Esophagus squamous epithelium (tissue), 5 donors: ENCODE measurements at places on chromosomes 4 and X.

DNA sequence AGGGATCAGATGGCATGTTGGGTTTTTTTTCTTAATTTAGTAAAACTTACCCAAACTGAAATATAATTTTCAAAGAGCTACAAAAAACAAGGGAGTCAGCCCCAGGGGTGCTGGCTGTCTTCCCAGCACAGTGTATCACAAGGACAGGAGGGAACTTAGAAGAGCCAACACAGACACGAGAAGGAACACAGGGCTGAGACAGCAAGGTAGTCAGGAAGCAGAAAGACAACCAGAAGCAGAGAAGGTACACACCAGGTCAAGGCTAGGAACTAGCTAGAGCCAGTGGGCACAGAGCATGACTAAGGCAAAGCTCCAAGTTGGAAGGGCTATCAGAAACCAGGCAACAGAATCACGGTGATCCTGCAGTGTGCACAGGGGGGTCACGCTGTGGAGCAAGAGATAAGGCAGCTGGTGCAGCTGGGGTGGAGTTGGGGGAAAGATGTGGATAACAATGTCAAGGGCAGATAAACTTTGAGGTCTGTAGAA lies 168.7 kb downstream of the NR3C2 start:
- no peak for DNase-seq

- DNase-seq, result no peak
Observed at GRCh38 chr4:81913427-81913879, 441.7 kb upstream of the RASGEF1B start.

DNA sequence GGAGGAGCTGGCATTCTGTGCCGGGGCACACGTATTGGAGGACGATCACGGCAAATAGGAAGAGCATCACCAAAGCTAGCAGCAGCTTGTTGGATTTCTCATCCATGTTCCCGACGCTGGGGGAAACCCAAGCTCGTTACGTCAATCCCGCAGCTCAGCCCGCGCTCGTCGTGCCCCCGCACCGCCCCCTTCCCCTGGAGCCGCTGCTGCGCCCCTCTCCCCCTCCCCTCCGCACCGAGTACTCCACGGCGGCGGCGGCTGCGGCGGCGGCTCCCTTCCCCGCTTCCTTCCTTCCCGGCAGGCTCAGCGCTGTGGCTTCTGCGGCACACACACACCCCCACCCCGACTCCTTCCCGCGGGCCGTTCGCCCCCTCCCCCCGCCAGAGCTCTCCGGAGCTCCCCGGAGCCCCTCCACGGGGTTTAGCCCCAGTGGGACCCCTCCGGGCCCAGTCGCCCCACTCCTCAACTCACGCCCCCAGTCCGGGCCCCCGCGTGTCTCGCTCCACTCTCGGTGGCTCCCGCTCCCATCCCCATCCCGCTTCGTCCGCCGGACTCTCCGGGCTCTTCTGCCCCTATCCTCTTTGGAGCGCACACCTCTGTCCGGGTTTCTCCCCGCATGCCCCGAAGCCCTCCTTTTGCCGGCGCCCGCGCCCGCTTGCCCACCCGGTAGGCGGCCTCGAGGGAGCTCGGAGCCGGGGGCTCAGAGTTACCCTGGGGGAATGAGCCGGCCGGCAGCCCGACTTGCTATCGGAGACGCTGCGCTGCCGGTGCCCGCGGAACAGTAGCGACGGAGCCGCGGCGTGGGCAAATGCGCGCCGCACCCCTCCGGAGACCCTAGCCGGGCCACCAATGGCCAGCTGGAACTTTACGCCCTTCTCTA lies 978 bp downstream of the HS6ST2 start:
- DNase-seq, result no peak

- DNase-seq, result no peak
Observed at GRCh38 chr4:52234561-52235440, 183.7 kb downstream of the SPATA18 start.

- no peak for DNase-seq
Observed at GRCh38 chr4:127832585-127832984, 48.1 kb upstream of the PLK4 start.

- no peak for DNase-seq
Observed at GRCh38 chr4:1792832-1793495, at the start of gene FGFR3. FGFR3 (plus strand) TSS chr4:1793293; CDS start chr4:1793935, 642 bp downstream.

GRCh38 chr4:148255344-148255720 lies 186.9 kb downstream of the NR3C2 start:
- no peak for DNase-seq

- DNase-seq, result no peak
Observed at GRCh38 chr4:70927502-70928137, 25.5 kb downstream of the MOB1B start.

DNA sequence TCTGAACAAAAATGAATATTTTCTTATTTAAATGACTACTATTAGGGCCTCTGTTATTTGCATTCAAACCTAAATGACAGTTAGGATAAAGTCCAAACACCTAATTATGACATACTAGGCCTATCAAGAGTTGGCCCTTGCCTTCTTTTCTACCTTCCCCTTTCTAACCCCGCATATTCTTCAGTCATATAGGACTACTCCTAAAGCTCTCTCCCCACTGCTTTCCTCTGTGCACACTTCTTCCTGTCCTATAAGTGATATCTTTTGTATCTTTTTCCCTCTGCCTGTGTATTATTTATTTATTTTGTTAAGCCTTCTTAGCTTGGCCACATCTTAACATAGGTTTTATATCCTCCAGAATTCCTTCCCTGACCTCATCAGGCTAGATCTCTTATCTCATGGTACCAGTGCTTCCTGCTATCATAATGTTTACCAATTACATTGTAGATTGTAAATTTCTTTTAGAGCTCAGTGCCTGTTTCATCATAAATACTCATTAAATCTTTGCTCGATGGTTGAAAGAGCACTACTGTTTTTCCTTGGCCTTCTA lies 22.5 kb downstream of the ERVMER34-1 start:
- DNase-seq, result no peak

DNA sequence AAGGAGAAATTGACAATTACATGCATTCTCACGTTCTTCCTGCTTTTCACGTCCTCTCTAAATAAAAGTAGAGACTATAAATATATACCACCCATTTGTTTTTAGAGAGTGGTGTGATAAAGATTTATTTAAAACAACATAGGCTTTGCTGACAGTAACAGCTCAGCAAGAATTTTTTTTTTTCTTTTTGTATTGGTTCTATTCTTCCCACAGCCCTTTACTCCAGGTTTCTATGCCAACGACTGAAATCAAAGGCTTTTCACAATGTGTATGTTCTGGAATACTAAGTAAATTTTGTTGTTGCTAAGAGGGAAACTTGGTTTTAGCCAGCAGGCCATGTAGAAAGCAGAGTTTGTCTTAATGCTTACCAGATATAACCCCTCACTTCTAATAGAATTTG lies 43.4 kb downstream of the MAOA start:
- DNase-seq, result no peak

DNA sequence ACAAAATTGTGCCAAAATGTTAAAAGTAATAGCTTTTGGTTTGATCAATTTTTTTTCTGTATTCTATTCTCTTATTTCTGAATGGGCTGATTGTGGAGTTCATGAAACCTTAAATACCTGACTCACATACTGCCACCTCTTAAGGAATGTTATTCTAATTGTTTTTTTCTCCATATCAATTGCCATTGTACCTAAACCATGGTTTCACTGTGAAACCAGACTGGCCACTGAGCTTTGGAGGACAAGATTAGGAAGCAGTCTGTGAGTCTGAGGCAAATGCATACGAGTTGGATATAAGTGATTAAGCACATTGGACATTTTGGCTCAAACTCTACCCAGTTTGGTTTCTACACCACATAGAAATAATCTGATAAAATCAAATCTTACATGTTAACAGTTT lies 184.0 kb downstream of the IQCM start:
- no peak for DNase-seq

DNA sequence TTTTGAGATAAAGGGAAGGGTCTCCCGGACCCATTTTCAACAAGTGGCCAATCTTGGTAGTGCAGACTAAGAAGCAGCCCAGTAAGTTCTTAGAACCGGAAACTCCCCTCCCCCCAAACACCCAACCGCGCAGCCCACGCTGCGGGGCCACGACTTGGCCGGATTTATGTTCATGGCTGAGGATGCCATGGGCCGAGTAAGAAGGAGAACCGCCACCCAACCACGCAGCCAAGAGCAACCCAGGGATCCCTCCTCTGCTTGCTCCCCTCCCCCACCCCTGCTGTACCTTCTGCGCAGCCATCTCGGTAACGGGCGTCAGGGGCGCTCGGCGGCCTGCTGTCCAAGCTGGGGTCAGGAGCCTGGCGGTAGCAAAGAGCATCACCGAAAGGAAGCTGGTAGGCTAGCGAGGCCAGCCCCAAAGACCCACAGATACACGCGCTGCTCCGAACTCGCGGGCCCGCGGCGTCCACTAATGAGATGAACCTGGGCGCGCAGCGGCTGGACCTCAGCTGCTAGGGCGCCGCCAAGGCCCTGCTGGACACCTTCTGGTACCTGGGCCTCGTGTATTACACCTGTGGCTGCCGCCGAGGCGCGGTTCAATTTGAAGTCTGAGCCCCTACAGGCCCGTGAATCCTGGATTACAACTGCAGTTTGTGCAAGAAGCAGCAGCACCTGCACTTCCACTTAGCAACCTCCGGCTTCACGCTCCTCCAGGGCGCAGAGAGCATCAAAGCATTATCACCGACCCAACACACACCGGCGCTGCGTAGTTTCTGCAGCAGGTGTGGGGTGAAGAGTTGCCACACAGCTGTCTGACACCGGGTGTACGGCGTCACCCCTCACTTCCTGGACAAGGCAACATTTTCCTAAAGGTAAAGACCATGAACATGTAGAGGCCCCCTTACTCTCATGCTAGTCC lies 63.4 kb downstream of the NUDT10 start:
- no peak for DNase-seq

DNA sequence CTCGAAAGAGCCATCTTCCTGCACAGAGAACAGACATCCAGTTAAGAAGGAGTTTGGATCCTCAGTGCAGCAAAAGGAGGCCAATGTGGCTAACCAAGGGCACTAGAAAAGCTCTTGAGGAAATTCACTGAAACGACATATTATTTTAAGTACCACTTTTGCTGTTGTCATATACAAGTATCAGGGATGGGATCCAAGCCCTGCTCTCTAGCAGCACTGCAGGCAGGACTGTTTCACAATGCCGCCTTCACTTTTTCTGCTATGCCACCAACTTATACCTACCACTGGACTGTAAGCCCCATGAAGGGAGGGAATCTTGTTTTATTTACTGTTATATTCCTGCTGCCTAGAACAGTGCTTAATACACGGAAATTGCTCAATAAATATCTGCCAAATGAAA lies 299.0 kb downstream of the NR3C2 start:
- DNase-seq, result no peak

GRCh38 chrX:28880136-28880535 lies 292.9 kb downstream of the IL1RAPL1 start:
- no peak for DNase-seq
